ENCODE measurements at places on chromosomes 12 and 14.

DNA sequence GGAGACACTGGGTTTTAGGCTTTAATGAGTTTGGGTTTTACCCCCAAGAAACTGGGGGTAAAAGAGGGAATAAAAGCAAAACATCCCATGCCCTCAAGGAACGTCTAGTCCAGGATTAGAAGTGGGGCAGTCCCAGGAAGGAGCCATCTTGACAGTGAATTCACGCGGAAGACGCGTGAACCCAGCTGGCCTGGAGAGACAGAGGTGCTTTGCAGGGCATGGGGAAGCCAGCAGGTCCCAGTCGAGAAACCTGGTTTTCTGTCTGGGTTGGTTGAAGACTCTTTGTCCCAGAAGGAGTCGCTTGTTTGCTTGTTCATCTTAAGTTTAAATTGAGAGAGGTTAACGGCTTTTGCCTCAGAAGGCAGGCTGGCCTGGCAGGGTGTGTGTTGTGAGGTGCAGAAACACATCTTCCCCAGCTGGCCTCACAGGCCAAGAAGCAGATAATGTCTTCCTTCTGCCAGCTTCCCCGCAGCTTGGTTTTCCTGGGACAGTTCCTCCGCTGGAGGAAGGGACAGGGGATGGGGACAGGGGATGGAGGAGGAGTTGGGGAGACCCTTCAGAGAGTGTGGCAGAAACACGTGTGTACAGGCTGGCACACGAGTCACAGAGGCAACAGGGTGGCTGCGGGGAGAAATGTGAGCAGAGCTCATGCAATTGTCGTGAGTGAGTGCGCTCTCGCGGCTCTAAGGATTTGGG, 18.5 kb upstream of the CD9 start:
- DNase-seq: no peak

DNA sequence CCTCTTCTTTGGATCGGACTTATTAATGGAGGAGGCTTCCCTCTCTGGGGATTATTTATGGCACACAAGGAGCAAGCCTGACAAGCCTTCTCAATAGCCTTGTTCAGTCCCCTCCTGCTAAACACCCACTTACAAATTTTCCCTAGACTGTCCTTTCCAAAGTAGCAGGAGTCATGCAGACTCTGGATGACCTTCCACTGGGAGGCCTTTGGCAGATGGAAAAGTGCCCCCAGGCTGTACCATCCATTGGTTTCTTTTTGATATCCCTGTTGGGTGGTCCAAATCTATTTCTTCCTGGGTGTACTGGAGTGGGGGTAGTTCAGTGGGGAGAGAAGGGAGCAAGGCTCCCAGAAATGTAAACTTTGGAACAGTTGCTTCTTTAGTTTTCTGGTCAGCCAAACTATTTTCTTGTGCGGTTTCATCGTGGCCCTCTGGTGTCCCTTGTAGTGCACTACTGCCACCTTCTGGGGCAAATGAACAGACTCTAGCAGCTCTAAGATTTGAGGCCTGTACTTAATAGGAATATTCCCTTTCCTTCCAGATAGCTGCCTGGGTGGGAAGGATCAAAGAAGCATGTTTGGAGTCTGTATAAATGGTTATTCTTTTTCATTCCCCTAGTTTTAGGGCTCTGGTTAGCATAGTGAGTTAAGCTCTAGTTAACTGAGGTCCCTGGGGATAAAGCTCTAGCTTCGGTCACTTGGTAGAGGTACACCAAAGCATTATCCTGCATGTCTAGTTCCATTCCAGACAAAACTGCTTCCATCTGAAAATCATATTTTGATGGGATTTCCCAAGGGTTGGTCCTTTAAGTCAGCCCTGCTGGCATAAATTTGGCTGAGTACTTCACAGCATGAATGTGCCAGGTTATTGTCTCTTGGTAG, 409.5 kb downstream of the SLC6A15 start:
- DNase-seq: no peak

- DNase-seq: no peak
Measured at GRCh38 chr12:111216387-111217159, 152.3 kb downstream of the PHETA1 start.

GRCh38 chr14:35213869-35214387, 78.3 kb upstream of the PSMA6 start:
- DNase-seq: no peak

- DNase-seq: no peak
Measured at GRCh38 chr12:64735442-64735841, 23.8 kb downstream of the GNS start.

DNA sequence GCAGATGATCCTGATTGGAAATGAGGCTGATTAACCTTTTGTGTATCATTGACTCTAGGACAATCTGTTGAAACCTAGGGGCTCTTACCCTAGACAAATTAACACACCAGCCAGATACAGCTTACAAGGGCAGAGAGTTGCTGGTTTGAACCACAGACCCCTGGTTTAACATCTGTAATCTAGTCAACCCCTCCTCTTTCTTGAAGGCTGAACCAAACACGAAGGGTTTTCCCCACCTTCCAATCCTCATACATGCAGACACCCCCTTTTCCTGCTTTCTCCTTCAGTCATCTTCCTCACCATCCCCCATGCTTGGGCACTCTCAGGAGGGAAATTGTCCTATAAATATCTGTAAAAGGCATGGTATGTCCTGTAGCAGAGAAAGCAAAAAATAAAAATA, 126.0 kb upstream of the HIF1A start:
- DNase-seq: no peak

DNA sequence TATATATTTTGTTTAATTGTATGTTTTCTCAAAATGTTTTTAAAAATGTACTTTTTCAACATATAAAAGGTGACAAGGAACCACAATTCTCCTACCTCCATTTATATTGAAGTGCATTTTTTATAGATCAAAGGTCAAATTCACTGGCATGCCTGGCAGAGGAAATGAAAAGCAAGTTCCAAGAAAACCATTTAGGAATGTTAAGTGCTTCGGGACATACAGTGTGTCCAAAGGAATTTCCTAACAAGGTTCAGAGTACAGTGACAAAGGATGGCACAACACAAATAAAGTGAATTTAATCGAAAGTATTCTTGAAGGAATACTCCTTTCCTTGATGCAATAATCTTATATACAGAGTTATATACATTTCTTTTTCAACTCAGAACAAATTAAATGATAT, 242.3 kb downstream of the CCER1 start:
- DNase-seq: no peak

DNA sequence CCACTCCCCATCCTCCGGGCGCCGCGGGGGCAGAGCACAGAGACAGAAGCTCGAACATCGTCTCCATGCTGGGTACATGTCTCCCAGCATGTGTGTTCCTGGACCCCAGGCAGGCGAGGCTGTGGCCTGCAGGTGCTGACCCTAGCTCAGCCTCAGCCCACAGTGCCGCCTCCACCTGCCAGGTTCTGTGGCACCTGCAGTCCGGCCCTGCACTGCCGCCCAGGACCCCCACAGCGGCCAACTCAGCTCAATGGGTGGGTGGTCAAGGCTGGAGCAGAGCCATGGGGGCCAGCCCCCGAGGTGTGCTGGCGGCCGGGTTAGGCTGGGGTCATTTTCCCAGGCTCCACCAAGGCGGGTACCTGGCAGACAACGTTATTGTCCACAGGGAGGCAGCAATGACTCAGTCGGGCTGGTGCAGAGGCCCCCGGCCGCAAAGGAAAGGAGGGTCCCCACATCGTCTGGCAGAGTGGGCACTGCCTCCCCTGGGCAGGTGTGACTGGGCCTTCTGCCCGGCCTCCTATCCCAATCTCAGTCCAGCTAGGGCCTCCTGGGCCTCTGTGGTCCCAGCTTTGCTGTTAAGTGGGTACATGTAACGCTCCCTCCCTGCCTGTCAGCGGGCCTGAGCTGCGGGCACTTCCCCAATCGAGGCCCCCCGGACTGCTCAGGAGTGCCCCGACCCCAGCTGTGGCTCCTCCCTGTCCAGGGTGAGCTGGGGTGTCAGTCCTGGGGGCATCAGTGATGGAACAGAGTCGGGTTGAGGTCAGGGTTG, 20.2 kb upstream of the NUDT14 start:
- no peak for DNase-seq

DNA sequence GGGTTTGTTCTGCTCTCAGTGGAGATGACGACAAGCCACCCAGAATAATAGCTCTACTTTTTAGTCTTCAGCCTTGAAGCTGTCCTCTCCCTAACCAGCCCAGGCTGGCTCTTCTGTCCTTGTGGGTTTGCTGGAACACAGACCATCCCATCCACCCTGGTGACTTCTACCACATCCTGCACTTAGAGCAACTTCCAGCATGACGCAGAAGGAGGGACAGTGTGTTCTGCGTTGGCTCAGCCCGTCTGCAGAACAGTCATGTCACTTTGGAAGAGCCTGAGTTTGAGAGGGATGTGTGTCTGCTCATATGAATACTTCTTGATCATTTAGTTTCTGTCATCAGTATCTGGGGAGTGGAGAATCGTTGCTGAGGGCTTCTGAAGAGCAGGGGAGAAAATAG, 198.0 kb downstream of the CACNA1C start:
- DNase-seq: no peak

- no peak for DNase-seq
Measured at GRCh38 chr14:68596211-68596610, 196.7 kb downstream of the ZFP36L1 start.

- DNase-seq: no peak
Measured at GRCh38 chr12:97638739-97639138, 176.1 kb downstream of the RMST start.

DNA sequence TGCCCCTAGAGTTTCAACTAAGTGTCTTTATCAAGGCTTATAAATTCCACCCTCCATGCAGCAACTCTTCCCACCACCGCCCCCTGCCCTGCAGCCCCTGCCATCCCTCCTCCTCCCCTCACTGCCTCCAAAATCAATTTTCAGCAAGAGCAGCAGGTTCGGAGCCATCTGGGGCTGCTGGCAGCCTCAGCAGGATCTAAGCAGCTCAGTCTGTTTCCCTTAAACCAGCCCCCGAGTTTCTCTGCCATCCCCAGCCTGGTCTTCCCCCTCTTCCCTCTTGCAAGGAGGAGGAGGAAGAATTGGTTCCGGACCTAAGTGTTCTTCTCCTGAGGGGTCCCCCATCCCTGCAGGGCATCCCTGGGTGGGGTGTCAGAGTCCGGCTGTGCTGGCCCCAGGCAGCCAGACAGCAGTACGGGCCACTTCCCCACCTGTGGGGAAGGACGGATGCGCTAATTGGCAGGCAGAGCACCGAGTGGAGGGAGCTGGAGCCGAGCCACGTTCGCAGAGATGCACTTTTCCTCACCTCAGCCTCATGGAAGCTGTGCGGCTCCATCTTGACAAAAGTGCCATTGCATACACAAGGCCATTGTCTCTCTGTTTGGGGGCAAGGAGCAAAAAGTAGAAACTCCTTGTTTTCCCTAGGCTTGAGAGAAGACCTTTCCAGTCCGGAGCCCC, 189.3 kb downstream of the KCNA5 start:
- DNase-seq: no peak

DNA sequence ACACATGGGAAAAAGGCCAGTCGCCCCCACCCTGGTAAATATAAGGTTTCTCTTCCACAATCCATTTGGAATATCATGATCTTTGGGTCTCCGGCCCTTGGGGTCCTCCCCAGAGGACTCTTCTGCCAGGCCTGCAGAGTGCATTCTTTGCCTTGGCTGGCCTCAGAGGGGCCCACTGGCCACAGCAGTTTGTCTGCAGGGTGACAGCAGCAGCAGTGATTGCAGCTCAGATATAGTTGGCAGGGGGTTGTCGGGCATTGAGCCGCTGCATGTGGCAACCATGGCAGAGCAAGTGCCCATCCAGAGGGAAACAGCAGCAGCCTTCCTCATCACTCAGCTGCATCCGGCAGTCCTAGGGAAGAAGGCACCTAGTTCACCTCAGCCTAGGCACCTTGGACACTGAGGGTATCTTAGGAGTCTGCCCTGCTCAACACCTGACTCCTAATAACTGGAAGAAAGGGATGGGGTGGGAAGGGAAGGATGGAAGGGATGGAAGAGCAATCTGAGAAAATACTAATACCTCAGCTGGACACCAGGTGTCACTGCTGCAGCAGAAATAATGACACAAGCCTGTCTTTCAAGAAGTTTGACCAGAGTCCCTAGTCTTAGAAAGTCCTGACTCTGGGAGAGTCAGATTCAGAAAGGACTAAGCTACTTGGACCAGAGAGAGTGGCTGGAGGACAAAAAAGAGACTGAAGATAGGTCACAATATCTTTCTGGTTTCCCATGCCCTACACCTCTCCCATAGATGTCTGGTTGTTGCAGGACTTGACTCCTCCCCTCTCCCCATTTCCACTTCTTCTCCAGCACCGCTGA, 8.9 kb downstream of the AJUBA start:
- peak; percentile 51 for DNase-seq

GRCh38 chr14:38226366-38226765, 18.7 kb downstream of the SSTR1 start:
- no peak for DNase-seq

GRCh38 chr12:68743356-68743755, 2.6 kb upstream of the SLC35E3 start:
- no peak for DNase-seq

GRCh38 chr12:72282721-72283120, 10.6 kb downstream of the TRHDE start:
- no peak for DNase-seq

- no peak for DNase-seq
Measured at GRCh38 chr12:85036733-85037132, 582 bp downstream of the LRRIQ1 start.

DNA sequence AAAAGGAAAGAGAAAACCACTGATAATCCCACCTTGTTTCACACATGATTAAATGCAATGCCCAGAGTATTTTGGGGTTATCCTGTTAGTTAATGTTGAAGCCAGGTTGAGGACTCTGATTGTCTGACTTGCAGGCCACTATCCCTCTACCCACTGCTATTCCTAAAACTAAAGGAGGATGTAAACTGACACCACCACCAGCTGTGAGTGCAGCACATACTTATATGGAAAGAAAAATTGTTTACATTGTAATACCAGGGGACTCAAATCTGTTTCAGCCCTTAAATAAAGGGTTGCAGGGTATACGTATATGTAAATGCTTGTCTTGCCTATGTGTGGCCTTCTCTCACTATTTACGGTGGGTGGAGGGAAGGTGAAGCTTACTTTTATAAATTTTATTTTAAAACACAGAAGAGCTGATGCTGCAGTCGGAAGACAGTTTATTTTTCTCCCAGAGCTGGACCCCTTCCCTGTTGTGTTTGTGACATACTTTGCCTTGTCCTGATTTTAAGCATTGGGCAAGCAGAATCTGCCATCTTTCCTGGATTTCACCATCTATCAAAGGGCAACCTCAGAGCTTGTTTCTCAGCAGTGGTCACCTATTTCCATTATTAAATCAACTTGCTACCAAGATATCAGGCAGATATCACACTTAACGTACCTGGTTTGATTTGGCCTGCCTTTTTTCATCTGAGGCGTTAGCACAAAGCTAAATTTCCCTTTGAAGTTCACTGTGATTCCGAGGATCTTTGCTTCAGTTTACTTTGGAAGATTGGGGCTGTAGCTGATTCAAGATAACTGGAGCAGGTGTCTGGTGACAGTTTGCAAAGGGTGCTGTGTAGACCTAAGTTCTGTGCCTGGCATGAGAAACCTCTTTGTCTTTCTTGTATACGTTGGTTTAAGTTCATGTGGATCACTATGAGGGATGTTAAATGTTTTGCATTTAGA, 25.2 kb downstream of the DAAM1 start:
- DNase-seq: no peak

DNA sequence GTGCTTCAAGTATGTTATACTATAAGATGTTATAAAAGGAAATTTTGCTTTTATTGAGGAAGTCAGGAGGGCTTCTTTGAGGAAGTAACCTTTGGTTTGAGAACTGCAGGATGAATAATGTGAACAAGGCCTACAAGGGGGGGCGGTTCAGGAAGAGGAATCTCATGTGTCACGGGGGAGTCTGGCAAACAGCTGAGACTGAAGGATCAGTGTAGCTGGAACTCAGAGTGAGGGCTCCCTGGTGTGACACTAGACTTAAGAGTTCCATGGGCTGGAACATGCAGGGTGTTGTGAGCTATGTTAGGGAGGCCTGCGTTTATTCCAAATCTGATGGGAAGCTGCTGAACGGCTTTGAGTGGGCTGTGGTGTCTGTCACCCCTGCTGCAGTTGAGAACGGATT, 62.3 kb downstream of the UNC79 start:
- DNase-seq: no peak
